CD8-positive, alpha-beta memory T cell (primary cell): ENCODE measurements at places on chromosomes 16 and 17.
A peak's percentile ranks its signal among the peaks of the same experiment; 100 is the strongest.

DNA sequence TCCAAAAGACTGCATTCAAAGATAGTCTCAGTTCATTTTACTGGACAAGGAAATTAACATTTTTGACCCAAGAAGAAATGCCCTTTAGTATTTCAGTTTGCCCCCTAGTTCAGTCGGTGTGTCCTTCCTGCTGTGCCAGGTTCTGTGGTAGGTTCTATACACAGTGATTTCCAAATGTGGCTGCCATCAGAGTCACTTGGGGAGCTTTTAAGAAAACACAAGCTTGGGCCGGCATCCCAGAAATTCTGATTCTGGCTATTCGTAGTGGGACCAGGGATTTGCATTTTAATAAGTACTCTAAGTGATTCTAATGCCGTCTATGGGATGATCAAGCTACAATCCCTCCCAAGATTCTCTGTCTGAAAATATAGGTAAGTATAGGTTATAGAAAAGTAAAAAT, 10.2 kb downstream of the RSPRY1 start:
- DNase-seq: no peak

DNA sequence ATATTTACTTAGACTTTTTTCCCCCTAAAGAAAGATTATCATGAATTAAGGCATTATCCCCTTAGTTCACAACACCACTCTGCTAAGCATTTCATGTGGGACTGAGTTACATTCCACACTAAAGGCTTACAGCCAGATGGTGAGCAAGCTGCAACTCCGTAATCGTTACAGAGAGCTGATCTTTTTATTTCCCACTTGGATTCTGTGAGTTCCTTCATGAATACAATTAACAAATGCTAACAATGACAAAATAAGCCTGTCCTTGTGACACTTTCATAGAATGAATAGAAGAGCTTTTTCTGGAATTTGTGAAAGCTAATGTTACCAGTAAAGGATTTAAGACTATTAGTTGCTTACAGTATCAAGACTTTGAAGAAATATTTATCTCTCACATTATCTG, 8.7 kb downstream of the OGFOD1 start:
- DNase-seq: no peak

GRCh38 chr16:69607674-69608073, 41.9 kb downstream of the NFAT5 start:
- no peak for DNase-seq

GRCh38 chr17:31313982-31314781, at the start of gene EVI2B:
EVI2B (minus strand) TSS chr17:31314054; CDS start chr17:31305609, 8,445 bp downstream.
- no peak for DNase-seq

- DNase-seq: no peak
Measured at GRCh38 chr16:85258166-85258565, 145.9 kb upstream of the CIBAR2 start.

GRCh38 chr16:29663016-29663806, at the start of gene SPN:
SPN (plus strand) TSS chr16:29663247; CDS start chr16:29663729, 482 bp downstream.
- peak; percentile 66 for DNase-seq

GRCh38 chr17:41635121-41636097, 11.0 kb upstream of the KRT17 start:
- DNase-seq: no peak

DNA sequence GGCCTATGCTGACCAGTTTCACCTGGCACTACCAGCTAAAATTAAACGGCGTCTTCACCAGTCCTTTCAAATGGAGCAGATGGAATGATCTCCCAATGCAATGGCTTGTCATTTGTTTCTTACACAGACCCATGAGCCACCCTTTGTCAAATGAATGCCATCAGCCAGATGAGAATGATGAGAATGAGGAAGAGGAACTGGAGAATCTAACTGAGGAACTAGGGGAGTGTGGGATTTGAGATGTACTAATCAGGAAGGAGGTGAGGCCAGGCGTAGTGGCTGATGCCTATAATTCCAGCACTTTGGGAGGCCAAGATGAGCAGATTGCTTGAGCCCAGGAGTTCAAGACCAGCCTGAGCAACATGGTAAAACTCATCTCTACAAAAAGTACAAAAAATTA, 116.4 kb downstream of the HS3ST3A1 start:
- DNase-seq: no peak

DNA sequence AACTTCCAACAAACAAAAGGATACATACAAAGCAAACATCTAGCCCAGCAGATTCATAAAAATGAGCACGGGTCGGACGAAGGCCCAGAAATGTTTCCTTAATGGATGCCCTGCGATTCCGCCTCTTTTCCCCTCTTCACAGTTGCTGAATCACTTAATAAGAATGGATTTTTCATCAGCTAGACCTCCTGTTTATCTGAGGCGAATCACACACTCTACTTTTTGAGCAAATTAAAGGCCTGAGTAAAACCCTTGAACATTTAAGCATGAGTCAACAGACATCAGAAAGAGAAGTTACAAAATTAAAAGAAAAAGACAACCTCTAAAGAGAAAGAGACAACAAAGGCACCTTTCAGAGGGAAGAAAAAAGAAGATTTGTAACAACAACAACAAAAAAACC, 44.7 kb downstream of the HS3ST3A1 start:
- DNase-seq: no peak

GRCh38 chr17:384622-385177, 32.1 kb upstream of the RPH3AL start:
- no peak for DNase-seq

DNA sequence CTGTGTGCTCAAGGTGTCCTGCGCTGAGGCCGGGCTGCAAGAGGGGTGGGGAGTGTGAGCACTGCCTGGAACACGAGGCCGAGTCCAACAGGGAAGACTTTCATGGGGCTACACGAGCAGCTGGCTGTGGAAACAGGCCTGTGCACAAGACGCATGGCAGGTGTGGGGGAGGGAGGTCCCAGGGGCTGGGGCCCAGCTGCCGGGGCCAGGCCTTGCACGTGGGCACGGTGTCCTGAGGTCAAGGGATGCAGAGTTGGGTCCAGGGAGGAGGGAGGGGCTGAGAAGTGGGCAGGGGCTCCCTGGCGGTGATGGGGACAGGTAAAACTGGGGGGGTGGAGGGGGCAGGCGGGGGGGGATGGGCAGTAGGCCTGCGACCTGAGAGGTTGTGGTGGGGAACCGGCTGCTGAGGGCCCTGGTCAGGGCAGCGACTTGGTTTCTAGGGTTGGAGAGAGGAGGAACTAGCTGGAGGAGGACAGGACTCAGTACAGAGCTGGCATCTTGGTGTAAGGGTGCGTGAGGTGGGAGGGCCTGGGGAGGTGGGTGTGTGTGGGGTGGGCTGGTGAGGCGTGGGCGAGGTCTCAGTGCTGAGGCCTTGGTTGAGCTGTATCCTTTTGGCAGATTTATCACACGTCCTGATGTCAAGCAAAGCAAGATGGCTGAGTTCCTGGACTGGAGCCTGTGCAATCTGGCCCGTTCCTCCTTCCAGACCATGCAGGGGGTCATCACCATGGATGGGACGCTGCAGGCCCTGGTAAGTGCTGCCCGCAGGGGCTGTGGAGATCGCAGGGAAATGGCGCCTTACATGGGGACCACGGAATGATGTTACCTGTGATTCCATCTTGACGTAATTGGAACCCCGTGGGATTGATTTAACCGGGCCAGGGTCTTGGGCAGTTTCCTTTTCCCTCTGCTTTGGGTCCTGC, 29.4 kb downstream of the TBCD start:
- no peak for DNase-seq

DNA sequence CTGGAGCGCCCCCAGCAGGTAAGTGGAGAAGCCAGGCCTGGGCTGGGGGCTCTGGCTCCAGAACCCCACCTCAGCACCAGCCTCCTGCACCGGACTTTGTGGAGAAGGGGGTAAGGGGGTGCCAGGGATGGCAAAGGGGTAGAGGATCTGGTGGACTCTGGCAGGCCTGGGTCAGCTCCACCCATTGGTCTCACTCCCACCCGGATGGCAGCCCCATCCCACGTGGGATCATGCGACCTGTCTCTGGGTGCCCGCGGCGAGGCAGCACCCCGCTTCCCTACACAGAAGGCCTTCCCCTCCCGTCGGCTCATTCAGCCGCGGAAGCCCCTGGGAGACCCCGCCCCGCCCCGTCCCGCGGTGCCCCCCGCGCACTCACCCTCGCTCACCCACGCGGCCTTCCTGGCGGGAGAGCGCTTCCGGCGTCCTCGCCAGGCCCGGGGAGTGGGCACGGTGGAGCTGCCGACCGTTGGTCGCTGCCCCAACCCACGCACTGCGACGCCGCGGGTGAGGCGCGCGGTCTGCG, 498 bp upstream of the PLEKHG4 start:
- DNase-seq: no peak

GRCh38 chr17:70187383-70187782, 18.1 kb downstream of the KCNJ2 start:
- DNase-seq: no peak

DNA sequence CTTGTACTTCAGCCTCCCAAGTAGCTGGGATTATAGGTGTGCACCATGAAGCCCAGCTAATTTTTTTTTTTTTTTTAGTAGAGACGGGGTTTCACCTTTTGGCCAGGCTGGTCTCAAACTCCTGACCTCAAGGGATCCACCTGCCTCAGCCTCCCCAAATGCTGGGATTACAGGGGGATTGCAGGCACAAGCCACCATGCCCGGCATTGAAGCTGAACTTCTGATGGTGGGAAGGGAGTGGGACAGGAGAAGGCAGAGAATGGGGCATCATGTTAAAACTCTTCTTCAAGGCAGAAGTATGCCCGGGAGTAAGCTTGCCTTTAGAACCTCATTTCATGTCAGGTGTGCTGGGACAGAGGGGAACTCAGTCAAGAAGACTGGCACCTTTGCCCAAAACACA, 48.6 kb upstream of the ZFHX3 start:
- no peak for DNase-seq

DNA sequence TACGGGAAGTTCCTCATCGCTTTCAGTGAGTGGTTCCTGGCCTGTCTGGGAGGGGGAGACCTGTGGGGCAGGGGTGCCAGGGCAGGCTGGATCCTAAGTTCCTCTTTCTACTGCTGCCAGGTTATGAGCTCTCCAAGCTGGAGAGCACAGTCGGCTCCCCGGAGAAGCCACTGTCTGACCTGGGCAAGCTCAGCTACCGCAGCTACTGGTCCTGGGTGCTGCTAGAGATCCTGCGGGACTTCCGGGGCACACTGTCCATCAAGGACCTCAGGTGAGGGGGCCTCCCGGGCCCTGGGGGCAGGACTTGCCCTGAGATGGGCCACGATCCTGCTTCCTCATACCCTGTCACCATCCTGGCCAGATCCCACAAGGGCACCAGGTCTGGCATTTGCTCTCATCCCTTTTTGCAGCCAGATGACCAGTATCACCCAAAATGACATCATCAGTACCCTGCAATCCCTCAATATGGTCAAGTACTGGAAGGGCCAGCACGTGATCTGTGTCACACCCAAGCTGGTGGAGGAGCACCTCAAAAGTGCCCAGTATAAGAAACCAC, 5.1 kb downstream of the PRSS8 start:
- no peak for DNase-seq

DNA sequence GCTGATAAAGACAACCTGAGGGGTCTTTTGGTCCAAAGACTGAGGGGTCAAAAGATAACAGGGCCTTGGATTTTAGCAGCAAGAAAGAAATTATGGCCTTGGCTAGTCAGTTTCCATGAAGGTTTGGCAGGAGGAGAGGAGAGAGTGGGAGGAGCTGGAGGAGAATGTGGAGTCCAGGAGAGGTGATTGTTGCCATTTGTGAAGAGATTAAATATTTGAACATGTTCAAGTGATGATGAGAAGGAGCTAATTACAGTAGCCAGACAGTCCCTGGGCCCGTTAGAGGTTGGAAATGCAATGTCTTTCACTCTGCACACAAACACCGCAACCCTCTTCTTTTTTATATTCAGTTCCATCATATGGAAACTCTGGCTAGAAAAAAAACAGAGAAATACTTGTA, 68.6 kb downstream of the TNRC6C start:
- DNase-seq: no peak

GRCh38 chr16:29891525-29892457, 7.6 kb downstream of the SEZ6L2 start:
- no peak for DNase-seq

GRCh38 chr17:19717411-19717908, 1.1 kb upstream of the SLC47A2 start:
- no peak for DNase-seq

DNA sequence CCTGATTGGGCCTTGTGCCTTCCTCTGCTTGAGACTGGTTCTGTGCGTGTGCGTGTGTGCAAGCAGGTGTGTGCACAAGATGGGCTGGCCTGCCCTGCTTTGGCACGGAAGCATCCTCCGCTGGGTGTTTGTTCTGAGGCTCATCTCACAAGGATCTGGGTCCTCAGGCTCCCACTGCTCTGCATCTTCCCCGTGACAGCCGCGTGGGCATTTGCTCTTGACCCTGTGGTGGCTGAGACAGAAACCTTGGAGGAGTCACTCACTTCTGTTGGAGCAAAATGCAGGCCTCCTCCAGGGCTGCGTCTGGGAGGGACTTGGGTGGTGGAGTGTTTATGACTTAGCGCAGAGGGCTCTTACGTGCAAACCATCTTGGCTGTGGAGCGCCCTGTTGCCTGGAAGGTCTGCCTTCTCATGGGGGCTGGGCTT, 119.2 kb downstream of the RPTOR start:
- no peak for DNase-seq

DNA sequence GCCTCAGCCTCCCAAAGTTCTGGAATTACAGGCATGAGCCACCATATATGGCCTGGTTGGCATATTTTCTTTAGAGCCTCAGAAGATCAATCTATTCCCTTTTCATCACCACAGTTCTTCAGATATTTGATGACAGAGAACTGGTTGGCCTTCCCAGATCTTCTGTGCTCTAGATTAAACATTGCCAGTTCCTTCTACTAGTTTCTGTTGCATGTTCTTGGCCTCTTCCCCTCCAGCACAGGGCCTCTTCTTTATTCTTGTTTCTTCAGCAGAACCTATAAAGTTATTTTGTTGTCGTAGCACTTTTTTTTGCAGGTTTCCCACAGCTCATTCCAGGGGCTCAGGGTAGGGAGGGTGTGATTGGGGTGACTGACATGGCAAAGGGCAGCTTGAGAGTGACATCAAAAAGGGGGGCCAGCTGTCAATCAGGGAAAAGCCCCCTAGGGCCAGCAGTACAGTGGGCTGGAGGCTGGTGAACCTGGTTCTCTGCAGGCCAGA, 9.3 kb downstream of the CHD9 start:
- no peak for DNase-seq

- no peak for DNase-seq
Measured at GRCh38 chr17:19558946-19559345, 25.3 kb downstream of the SLC47A1 start.

DNA sequence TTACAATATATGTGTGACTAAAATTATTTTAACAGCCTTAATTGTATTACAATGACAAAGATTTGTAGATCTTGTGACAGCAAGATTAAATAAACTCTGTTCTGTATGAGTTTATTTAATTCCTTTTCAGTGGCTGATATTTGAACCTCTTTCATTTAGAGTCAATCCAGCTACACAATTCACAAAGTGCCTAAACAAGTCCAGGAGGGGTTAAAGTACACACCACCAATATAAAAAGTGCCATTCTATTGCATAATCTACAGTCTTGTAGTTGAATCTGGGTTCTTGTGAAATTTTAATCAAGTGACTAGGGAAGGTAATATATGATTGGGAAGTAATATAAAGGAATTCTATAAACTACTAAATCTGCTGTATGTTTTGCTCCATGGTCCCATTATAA, 3.9 kb upstream of the NFAT5 start:
- no peak for DNase-seq
